HAP-1 (cell line): ENCODE measurements at places on chromosomes 11 and 22.

DNA sequence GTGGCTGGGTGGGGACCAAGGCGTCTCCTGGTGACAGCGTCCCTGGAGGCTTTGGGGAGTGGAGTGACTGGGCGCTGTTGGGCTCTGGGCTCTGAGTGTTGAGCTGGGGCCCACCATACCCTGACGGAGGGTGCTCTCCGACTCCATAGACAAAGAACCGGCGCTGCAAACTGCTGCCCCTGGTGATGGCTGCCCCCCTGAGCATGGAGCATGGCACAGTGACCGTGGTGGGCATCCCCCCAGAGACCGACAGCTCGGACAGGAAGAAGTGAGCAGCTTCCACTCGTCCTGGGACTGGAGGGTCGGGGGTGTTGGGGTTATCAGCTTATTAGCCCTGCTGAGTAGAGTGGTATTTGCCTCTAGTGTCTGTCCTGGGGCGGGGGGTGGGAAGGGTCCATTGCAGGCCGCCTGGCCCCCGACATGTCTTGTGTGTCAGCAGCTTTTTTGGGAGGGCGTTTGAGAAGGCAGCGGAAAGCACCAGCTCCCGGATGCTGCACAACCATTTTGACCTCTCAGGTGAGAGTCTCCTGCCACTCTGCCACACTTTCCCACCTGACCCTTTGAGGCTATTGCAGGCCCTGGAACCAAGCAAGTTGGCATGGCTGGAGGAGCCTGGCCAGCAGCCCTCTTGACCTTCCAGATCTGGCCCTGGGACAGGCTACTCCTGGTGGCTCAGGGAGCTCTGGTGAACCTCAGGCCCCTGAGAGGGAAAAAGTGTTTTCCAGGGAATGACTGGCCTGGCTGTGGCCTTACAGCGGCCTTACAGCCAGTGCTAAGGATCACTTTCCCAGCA is 7.6 kb downstream of the CLDN5 start:
- no peak for DNase-seq

DNA sequence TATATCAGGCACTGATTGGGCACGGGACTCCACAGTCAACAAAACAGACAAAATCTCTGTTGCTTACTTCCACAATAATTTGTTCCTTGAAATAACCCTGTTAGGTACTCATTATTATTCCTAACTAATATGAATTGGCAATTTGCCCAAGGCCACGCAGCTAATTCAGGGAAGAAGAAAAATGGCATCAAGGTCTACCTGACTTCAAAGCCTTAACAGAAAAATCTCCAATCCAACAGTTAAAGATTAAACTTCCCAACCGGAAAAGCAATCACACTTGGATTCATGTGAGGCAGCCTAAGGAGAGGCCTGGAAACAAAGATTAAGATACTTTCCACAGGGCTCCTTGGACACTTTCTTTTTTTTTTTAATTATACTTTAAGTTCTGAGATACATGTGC is 68.9 kb downstream of the PRCP start:
- DNase-seq, result no peak

DNA sequence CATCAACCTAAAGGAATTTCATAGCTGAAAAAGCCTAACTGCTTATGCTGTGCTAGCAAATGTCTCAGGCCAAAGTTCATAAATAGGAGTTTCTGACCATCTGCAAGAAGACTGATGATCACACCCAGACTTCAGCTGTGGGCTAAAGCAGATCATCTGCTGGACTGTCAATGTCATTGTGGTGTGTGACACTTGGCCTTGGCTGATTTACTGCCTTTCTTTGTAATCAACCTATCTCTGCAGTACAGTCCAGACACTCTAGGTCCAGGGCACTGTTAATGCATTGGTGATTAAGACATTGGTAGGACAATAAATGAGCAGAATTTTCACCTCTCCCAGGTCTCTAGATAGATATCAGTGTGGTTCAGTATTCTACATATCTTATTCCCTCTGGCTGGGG is 40.3 kb upstream of the SMCO4 start:
- no peak for DNase-seq

DNA sequence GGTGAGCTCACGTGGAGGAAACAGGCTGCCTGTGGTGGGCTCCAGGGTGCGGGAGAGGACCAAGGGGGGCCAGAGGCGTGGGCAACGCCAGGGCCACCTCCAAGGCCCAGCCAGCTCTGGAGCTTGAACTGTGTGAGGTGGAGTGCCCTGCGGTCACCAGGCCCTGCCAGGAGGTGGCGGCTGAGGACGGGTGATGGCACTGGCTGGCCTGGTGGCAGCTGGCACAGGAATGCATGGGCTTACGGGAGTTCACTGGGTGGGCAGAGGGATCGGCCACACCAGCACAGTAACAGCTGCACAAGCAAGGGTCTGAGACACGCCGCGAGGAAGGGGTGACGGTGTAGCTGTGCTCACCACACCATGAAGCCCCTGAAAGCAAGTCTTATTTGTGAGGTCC is 15.8 kb downstream of the TOLLIP start:
- no peak for DNase-seq

- no peak for DNase-seq
These were observed 50.1 kb downstream of the FBLN1 start for GRCh38 chr22:45552580-45553350.

DNA sequence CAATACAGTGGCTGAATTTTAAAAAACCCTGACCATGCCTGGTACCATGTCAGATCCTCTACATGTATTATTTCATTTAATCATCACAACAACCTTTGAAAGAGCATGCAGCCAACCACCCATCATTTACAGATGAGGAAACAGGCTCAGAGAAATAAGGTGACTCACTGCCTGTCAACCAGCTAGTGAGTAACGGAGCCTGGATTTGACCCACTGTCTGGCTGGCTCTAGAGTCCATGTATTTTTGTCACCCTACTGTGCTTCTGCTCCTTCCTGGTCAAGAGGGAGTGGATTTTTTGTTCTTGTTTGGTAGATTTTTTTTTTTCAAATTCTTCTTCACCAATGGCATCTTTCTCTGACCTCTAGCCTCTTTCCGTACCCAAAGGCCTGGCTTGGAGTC is 77.4 kb downstream of the CWC15 start:
- no peak for DNase-seq

- no peak for DNase-seq
These were observed 7.1 kb downstream of the RCOR2 start for GRCh38 chr11:63909591-63910506.

GRCh38 chr22:17540481-17540880 is 22.8 kb upstream of the SLC25A18 start:
- DNase-seq, result no peak

- no peak for DNase-seq
These were observed 52.0 kb upstream of the MMP13 start for GRCh38 chr11:103007521-103007920.

DNA sequence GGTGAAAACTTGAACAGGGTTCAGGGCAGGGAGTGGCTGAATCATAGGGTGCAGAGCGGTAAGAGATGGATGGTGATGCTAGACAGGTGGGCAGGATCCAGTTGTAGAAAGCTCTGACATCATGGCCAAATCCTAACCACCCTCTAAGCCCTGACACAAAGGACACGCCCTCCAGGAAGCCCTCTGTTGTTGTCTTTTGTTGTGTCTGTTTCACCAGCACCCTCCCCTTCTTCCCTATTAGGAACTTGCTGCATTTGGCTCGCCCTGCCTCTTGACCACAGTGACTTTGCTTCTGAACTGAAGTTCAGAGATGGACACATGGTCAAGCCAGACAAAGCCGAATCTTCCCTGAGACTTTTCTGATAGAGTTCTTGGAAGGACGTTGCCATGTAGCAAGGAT is 14.2 kb upstream of the APOL6 start:
- DNase-seq, result no peak

- no peak for DNase-seq
These were observed 30.6 kb downstream of the PRDM11 start for GRCh38 chr11:45176996-45177395.

DNA sequence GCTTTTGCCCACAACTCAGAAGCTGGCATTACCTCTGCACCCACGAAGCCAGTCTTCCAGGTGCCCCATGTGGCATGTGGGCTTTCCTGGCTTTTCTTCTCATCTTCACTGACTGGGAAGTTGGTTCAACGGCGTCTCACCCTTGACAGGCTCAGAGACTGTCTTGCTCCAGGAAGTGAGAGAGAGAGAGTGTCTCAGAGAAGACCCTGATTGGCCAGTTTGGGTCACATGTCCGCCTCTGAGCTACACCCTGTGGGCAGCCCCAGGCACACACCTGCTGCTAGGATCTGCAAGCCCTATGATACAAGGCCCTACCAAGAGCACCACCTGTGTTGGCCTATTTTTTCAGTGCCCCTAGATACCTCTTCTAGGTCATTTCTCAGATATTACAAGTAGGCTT is 39.0 kb downstream of the RTL6 start:
- no peak for DNase-seq

- no peak for DNase-seq
These were observed 51.1 kb upstream of the MUC15 start for GRCh38 chr11:26623076-26623659.

DNA sequence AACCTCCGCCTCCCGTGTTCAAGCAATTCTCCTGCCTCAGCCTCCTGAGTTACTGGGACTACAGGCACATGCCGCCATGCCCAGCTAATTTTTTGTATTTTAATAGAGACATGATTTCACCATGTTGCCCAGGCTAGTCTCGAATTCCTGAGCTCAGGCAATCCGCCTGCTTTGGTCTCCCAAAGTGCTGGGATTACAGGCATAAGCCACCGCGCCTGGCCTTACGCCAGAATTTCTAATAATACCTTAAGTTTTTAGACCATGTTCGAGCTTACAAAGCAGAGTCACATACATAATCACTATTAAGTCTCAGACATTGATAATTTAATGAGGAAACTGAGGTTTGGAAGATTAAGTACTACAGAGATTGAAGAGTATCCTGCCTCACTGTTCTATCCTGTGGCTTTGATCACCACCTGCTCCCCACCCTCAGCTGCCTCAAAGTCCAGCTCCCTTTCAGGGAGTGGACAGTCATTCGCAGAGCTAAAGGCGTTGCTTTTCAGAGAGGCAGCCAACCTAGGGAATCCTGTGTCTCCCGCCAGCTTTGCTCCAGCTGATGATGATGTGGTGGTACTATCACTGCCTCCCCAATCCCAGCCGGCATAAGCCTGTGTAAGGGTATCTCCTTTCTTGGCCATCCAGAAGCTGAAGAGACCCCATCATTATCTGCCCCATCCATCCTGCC is 7.7 kb downstream of the UBASH3B start:
- DNase-seq, result no peak

GRCh38 chr11:120752668-120753067 is 241.1 kb downstream of the GRIK4 start:
- DNase-seq, result no peak

GRCh38 chr11:76339221-76339620 is 41.7 kb downstream of the THAP12 start:
- DNase-seq, result no peak

DNA sequence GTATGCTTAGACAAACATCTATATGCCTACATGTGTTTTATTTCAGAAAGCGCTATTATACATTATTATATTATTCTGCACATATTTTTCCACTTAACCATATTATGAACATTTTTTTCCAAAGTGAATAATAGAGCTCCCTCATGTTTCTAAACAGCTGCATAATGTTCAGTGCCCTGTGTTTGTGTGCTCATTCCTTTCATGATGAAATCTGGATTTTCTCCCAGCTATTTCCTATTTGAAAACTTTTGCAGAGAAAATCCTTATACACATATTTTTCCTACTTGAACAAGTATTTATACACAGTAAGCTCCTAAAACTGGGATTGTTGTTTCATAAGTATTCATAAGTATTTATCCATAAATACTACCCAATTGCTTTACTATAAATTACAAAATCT is 18.1 kb upstream of the RFPL2 start:
- no peak for DNase-seq

- DNase-seq, result peak; percentile 48
These were observed 20.2 kb downstream of the RTN4RL2 start for GRCh38 chr11:57480409-57481137.

DNA sequence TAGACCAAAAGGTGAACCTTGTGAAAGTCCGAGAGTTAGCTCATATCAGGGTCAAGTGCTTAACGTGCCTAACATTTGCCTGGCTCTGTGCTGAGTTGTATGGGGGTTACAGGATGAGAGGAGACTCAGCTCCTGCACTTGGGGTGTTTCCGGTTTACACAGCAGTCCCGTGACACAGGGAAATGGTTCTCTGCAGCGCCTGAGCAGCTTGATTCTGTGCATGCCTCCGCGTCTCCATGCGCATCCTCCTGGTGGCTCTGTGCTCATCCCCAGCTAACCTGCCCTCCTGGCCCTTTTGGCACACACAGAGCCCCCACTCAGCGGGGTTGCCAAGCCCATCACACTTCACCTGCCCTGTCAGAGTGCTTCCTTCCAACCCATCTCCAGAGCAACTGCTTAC is 238.3 kb upstream of the TBCEL start:
- DNase-seq, result no peak

DNA sequence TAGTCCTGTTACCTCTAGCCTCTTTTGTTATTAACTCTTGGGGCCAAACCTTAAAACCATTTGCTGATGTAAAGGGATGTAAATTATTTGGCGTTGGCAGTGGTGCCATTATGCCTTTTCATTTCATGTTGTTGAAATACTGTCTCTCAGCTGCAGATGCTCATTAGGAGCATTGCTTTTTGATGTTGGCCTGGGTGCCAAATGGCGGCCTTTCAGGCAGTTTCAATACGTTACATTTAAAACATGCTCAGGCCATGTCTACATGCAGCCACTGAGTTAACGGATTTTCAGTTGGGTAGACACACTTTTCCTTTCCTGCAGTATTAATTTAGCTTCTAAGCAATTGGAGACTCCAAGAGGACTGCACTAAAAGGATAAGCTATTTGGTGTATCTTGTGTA is 5.3 kb downstream of the NCAM1 start:
- DNase-seq, result no peak

DNA sequence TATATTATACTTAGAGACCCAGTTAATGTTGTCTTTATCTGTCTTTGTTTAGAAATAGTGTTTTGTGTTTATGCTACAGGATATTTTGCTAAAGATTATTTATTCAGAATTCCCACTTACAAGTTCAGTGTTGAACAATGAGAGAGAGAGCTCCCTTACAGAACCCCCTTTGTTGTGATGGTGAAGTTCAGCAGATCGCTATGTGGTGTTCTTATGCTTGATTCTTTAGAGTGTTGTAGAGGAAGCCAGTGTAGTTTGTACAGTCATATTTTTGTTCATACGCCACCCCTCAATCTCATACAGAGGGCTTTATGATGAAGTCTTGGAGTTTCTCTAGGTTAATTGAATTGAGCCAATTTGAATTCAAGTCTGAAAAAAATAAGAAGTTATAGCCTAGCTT is 150.2 kb downstream of the TMEM135 start:
- no peak for DNase-seq

- peak; percentile 66 for DNase-seq
These were observed 80.6 kb upstream of the SYT13 start for GRCh38 chr11:45366619-45367190.
